NCI-H146 (cell line): ENCODE measurements at places on chromosomes 7 and 10.

DNA sequence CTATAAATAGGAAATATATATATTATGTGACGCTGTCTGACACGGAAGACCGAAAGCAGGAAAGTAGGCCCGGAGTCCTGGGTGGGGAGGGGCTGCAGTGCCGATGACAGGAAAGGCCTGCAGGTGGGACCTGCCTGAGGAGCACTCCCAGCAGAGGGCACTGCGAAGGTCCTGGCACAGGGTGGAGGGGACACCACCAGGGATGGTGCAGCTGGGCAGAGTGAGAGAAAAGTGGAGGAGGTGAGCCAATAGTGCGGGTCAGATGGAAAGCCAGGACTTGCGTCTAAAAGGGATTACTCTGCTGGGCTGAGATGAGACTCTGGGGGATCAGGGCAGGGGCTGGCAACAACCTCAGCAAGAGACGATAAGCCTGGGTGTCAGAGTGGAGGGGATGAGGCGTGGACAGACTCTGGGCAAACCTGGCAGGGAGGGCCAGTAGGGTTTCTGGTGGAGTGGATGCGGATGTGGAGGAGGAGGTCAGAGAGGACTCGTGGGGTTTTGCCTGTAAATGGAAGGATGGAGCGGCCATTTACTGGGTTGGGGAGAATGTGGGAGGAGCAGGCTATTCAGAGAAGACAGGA lies 118.2 kb upstream of the ZNF746 start:
- DNase-seq: no peak

DNA sequence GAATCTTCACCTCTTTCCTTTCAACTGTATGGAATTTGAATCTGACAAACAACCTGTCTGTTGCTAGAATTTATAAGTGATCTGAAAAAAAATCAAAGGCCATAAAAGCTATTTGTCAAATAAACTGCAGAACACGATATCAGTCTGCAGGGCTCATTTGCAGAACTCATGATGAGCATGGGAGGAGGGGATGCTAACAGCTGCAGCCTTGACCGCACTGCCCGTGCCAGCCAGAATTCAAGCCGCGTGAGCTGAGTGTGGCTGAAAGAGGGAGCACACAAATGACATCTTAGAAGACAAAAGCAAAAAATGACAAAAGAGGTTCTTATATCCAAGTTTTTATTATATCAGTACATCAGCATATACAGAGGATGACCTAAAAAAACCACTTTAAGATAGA lies 15.7 kb downstream of the LRRTM3 start:
- no peak for DNase-seq

DNA sequence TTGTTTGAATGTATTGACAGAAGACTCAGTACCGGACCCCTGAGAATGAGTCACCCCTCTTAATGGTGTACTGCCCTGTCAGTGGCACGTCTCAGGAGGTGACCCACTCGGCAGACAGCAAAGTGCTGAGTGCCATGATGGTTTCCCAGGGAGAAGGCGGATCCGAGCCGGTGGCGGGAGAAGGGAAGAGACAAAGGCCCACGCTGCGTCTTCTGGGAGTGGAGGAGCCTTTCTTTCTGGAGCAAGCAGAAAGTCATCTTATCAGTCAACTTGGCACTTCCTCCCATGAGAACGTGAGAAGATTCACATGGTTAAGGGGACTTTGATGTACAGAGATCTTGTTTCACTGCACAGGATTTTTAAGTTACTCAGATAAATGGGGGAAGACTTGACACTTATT lies 14.6 kb upstream of the PPP2R2D start:
- DNase-seq: no peak

DNA sequence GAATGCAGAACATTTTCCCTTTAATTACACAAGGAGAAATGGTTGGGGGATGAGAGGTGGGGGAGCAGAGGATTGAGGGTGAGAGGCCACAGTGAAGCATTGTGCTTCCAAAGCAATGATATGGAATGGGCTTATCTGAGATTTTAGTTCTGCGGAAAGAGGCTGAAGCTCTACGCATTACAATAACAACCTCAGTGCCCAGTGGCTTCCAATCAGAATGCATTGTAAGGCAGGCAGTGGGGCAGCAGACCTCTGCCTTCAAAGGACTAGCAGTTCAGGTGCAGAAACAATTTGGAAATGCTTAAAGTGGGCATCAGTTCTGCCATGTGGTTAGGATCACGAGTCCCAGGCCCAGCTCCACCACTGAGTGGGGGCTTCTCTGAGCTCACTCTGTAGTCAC lies 251.0 kb upstream of the ZMIZ1 start:
- DNase-seq: no peak

DNA sequence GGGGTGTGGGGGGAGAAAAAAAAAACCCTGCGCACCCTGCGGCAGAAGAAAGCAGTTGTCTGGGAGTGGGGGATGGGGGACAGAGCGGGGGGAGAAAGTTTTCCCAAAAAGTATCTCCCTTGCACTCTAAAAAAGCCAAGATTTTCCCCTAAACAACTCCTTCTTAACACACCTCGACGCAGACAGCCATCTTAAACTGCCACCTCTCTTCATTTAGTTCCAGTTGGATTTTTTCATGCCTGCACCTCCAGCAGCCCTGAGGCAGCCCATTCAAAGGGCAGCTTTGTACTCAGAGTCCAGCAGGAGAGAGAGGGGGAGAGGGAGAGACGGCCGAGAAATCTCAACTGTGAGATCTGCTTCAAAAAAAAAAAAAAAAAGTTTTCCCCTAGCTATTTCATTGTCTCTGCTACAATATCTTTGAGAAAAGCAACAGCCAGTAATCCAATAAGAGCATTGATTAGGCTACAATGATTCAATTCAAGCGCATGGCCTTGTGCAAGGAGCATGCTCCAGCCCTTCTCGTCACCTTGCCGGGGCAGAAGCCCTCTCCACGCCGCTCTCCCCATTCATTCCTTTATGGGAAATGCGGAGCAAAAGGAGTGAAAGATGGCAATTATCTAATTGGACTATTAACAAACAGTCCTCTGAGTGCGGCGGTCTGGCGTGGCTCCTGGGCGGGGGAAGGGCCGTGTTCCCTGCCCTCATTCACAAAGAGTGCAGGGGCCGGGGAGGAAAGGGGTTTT lies 939 bp upstream of the VAX1 start:
- DNase-seq: peak; percentile 32

GRCh38 chr10:70462349-70462984 lies 16.1 kb upstream of the PALD1 start:
- no peak for DNase-seq

DNA sequence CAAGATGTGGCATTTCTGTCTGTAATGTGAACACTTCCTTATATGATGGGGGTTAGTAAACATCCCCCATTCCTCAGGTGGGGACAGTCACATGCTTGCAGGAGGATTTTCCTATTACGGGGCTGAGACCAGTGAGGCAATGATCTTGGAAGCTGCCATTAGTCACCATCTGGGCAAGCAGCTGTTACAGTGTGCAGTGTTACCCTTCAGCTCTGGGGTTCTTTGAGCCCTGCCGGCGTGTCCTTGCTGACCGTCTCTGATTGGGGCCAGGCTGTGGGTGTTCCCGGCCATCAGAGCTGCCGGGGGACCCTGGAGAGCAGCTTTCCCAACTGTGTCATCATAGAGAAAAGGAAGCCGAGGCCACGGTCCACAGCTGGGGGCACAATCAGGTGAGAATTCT lies 126.8 kb upstream of the FAM20C start:
- no peak for DNase-seq

DNA sequence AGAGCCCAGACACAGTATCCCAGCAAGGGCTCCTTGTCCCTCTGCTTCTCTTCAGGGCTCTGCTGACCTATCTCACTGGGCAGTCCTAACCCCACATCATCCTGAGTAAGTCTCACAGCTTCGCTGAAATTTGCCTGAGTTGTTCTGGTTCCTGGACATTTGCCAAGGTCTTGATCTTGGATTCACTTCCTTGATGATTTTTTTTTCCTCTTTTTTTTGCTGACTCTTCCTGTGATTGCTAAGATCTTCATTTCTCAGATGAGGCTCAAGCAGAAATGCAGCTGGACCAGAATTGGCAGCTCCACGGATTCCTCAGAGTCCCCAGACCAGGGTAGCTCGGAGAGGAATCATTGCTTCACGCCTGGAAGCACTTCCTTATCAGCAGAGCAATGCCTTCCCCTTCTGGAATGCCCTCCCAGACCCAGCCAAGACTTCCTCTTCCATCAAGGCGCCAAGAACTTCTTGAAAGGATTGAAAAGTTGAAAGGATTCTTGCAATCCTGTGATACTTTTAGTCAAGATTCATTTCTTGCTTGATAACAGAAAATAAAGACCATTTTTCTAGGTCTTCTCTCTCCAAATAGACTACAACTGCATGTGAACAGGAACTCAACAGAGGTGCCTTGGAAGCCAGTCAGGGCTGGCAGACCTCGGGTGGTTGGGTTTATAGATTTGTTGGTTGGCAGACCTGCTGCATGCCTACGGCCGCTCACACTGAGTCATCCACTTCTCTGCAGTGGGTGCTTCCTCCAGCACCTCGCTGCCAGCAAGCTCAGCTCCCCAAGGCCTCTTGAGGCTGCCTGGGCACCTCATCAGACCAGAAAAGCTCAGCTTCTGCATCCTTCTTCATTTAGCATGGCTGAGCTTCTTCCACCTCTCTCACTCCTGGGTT lies 8.8 kb upstream of the AFAP1L2 start:
- DNase-seq: no peak

- no peak for DNase-seq
Observed at GRCh38 chr10:96401036-96401435, 42.2 kb upstream of the OPALIN start.

DNA sequence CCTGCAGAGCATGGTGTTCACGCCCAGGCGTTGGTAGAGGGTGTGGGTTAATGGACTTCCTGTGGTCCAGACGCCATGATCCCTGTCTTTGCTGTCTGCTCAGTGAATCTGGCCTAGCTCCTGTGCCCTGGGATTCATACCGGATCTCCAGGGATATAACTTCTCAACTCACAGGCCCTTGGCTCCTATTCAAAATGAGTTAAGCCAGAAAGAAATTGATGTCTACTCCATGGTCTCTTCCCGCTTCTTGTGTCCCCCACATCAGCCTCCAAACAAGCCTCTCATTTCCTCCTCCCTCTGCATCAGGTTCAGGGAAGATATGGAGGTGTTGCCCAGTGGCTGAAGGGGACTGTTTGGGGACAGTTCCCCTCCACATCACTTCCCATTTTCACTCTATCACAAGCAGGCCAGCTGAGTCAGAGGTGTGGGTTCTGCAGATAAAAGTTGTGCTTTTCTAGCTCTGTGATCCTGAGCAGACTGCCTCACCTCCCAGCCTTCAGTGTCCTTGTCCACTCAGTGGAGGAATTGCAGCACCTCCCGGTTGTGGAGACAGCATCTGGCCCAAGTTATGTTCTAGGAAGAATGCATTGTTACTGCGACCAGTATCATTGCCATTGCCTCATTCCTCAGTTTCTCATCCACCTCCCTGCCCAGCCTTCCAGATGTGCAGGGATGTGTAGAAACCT lies 22.5 kb downstream of the AKR1E2 start:
- no peak for DNase-seq

DNA sequence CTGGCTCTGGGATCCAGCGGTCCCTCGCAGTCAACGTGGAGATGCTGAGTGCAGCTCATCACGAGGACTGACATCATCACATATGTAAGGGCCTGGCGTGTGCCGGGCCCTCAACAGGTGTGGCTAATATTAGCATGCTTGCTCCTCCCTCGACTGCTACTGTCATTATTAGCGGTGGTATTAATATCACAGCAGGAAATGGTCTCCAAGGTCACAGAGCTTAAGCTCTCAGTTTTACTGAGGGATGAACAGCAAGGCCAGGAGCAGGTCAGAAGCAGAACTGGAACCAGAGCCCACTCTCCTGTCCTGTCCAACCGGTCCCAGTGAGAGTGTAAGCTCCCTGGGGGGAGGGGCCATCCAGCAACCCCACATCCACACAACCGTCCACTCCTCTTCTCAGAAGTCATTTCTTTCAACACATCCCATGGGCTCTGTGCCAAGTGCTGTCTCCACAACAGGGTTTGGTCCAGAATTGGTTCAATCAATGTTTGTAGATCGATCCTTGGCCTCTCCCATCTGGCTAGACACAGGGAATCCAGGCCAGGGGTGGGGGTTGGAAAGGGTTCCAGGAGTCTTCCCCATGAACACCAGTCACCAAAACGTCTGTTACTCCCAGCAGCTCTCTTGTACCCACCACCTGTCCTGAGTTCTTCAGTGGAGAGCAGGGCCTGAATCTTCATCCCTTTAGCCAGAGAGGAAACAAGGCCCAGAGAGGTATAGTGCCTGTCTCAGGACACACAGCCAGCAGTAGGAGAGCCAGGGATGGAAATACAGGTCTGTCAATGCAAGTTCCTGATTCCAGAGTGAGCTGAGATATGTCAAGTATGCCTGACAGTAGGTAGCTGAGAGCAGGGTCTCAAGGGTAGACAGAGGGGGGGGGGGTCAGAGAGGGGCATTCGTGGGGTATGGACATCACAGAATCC lies 45.3 kb upstream of the ZMIZ1 start:
- DNase-seq: peak; percentile 81

DNA sequence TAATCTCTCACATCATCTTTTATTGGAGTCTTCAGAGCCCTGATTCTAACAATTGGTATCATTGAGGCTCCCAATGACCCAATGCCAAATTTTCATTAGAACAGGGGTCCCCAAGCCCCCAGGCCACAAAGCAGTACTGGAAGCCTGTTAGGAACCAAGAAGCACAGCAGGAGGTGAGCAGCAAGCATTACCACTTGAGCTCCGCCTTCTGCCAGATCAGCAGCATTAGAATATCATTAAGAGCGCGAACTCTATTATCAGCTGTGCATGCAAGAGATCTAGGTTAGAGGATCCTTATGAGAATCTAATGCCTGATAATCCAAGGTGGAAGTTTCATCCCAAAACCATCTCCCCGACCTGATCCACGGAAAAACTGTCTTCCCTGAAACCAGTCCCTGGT lies 23.1 kb downstream of the KIF5B start:
- DNase-seq: no peak

- DNase-seq: no peak
Observed at GRCh38 chr7:159165352-159165751, 20.7 kb upstream of the VIPR2 start.

GRCh38 chr10:29736366-29737073 lies 101.7 kb upstream of the SVIL start:
- peak; percentile 69 for DNase-seq

DNA sequence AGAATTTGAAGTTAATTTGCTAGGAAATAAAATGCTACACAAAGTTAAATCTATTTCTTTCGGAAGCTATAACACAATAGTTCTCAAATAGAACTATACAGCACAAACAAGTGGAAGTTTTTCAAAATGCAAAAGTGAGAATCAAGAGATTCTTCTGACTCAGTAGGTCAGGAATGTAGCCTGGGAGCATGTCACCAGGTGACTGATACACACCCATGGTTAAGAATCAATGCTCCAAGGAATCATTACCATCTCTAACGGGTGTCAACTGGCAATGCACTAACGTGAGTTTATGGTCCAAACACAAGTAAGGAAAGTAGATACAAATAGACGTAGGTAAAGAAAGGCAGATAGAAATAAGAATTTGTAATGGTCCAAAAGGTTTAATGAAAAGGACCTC lies 170.5 kb downstream of the SRPK2 start:
- no peak for DNase-seq

GRCh38 chr7:133770863-133771492 lies 356.2 kb upstream of the LRGUK start:
- DNase-seq: peak; percentile 4
